ENCODE measurements at places on chromosomes 16 and 17. TPM values are rescaled to one million over a fixed set of nuclear protein-coding genes. Genes with fewer than 3 reads are reported as not detected.

- no peak overlapping the region for H3K4me3 ChIP-seq
- H3K27ac ChIP-seq: no peak overlapping the region
- H3K36me3 ChIP-seq: no peaks in the 10 kb centered on the region
- no peaks in the 10 kb centered on the region for H3K4me1 ChIP-seq
Measured at GRCh38 chr16:88318521-88318920, 64.2 kb upstream of the ZNF469 start.

DNA sequence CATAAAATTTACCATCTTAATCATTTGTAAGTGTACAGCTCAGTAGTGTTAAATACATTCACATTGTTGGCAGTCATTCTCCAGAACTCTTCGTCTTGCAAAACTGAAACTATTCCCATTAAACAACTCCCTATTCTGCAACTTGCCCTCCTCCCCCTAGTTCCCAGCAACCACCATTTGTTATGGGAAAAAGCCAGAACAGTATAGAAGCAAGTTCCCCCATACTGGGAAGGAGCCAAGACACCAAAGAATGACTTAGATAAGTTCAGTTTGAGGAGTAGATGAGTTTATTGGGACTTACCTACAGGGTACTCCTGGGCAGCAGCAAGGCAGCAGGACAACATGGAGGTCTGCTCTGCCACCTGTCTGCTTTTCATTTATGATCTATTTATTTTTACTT, 39.3 kb upstream of the TEKT1 start:
- no peaks in the 10 kb centered on the region for H3K4me1 ChIP-seq
- H3K27ac ChIP-seq: no peak overlapping the region
- H3K4me3 ChIP-seq: no peak overlapping the region
- H3K36me3 ChIP-seq: no peaks in the 10 kb centered on the region
- no peak for DNase-seq

DNA sequence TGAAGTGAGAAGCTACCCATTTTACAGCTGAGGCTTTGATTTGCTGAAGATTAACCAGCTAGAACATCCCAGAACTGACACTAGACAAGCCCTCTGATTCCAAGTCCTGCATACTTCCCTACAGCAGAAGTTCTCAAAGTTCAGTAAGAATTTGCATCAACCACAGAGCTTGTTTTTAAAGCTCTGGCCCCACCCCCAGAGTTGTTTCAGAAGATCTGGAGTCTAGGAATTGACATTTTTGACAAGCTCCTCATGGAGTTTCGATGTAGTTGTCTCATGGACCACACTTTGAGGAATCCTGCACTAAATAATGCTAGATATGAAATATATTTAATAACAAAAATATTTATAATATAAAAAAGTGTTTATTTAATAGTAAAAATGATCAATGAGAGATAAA, 120.3 kb upstream of the ADAMTS18 start:
- no peaks in the 10 kb centered on the region for H3K27me3 ChIP-seq
- no peaks in the 10 kb centered on the region for H3K4me1 ChIP-seq
- no peak for DNase-seq
- H3K36me3 ChIP-seq: no peaks in the 10 kb centered on the region
- no peak overlapping the region for H3K4me3 ChIP-seq

- no peaks in the 10 kb centered on the region for H3K27me3 ChIP-seq
- no peak overlapping the region for H3K27ac ChIP-seq
- no peak for DNase-seq
- no peak overlapping the region for H3K4me3 ChIP-seq
- H3K4me1 ChIP-seq: no peaks in the 10 kb centered on the region
Measured at GRCh38 chr16:72590151-72590937, 418.4 kb upstream of the PMFBP1 start.

- no peak for DNase-seq
- no peak overlapping the region for H3K27ac ChIP-seq
- H3K4me1 ChIP-seq: no peaks in the 10 kb centered on the region
- no peaks in the 10 kb centered on the region for H3K36me3 ChIP-seq
- no peak overlapping the region for H3K4me3 ChIP-seq
Measured at GRCh38 chr17:61728297-61728836, 135.0 kb downstream of the BRIP1 start.

TEX19 gene
- not detected for total RNA-seq

- DNase-seq: no peak
- H3K36me3 ChIP-seq: no peaks in the 10 kb centered on the region
- H3K27ac ChIP-seq: peak overlapping the region; percentile 2
- no peak overlapping the region for H3K4me3 ChIP-seq
- H3K27me3 ChIP-seq: no peaks in the 10 kb centered on the region
Measured at GRCh38 chr17:45091778-45092425, 30.8 kb downstream of the NMT1 start.

- no peak overlapping the region for H3K27ac ChIP-seq
- no peak for DNase-seq
- H3K36me3 ChIP-seq: no peaks in the 10 kb centered on the region
- no peak overlapping the region for H3K4me3 ChIP-seq
- no peaks in the 10 kb centered on the region for H3K27me3 ChIP-seq
Measured at GRCh38 chr17:5591966-5592365, 7.7 kb upstream of the NLRP1 start.

GRCh38 chr17:30426292-30426691, 47.6 kb downstream of the CPD start:
- no peak for DNase-seq
- no peaks in the 10 kb centered on the region for H3K4me1 ChIP-seq
- H3K27ac ChIP-seq: no peak overlapping the region
- H3K27me3 ChIP-seq: no peaks in the 10 kb centered on the region

ORMDL3 gene
- total RNA-seq: 44.2 TPM

PLXDC1 gene
- total RNA-seq: 39.1 TPM

NXPH3 gene
- 87.5 TPM for total RNA-seq

DNA sequence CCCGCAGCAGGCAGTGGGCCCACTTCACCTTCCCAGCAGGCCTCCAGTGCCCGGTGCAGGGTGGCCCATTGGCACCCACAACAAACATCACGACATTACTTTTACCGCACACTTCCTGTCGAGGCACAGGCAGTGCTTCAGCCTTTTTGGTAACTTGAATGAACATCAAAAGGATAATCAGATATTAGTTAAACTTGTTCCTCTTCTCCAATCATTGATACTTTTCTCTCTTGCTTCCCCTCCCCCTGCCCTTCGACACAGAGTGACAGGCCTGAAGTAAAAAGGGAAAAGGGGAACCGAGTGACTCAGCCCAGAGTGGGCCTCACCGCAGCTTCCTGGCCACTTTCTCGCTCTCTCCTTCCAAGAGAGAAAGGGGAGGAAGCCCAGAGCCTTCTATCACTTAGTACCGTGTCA, 507.0 kb downstream of the MAF start:
- no peaks in the 10 kb centered on the region for H3K4me1 ChIP-seq
- H3K4me3 ChIP-seq: no peak overlapping the region
- no peaks in the 10 kb centered on the region for H3K27me3 ChIP-seq
- no peaks in the 10 kb centered on the region for H3K36me3 ChIP-seq

TBC1D3K gene
- not detected for total RNA-seq

SRL gene
- 3.2 TPM for total RNA-seq

DNA sequence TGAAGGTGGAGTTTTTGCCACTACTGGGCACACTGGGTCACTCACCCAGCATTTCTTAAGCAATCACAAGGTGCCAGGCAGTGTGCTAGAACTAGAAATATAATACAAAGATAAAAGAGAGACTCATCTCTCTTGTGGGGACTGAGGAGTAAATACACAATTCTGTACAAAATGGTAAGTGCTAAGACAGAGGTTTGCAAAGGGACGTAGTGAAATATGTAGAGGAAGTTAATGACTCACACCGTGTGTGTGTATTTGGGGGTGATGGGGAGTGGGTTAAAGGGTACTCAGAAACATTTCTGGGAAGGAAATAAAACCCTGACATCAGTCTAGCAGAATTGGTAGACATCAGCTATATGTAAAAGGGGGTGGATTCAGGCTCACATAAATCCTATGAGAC, 389.3 kb downstream of the CA10 start:
- no peaks in the 10 kb centered on the region for H3K27me3 ChIP-seq
- H3K27ac ChIP-seq: no peak overlapping the region
- no peak overlapping the region for H3K4me3 ChIP-seq
- no peak for DNase-seq
- H3K4me1 ChIP-seq: no peaks in the 10 kb centered on the region
- no peaks in the 10 kb centered on the region for H3K36me3 ChIP-seq

DNA sequence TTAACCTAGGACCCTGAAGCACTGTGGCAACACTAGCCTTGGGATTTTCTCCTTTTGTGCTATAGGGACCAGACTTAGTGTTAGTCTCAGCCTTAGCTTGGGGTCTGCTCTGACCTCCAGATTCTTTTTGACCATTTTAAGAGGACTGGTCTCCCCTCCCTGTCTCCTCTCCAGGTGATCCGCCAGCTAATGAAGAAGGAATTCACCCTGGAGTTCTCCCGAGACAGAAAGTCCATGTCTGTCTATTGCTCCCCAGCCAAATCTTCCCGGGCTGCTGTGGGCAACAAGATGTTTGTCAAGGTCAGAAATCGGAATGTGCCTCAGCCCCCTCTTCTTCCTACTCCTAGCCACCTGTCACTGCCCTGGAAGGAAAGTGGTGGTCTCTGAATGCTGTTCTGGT, 19.5 kb downstream of the ATP2A1 start:
- DNase-seq: no peak
- H3K36me3 ChIP-seq: no peaks in the 10 kb centered on the region
- no peak overlapping the region for H3K27ac ChIP-seq
- H3K27me3 ChIP-seq: no peaks in the 10 kb centered on the region
- H3K4me1 ChIP-seq: no peaks in the 10 kb centered on the region

DNA sequence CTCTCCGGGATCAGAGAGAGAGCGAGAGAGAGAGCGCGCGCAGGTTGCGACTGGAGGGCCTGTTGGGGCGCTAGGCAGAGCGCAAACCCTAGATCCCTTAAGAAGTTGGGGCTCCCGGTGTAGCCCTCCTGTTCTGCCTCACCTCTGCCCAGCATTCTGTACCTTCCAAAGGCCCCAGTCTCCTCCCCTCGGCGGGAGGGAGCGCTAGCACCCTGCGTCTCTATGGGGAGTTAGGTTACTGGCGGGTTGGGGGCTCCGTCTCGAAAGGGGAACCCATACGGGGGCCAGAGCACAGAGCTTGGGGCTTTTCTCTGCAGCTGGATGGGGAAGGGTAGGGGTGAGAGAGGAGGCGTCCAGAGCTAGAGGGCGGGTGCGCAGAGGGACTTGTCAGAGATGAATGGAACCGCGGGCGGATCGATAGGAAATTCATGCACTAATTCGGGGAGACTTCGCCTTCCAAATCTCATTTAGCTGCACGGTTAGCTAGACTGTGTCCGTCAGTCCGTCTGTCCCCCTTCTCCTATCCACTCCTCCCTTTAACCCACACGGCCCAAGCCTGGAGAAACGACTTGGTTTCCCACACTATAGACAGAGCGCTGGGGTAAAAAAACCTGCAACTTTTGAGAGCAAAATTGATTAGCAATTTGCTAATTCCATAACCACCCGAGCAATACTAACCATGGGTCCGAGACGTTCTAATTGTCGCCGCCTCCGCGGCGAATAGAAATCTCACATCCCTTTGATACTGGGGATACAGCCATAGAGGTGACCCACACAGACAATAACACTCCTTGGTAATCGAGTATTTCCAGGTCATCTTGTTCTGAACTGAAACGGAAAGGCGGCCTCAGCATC, 693 bp upstream of the HOXB4 start:
- no peaks in the 10 kb centered on the region for H3K4me1 ChIP-seq
- peak overlapping the region; percentile 68 for H3K4me3 ChIP-seq
- no peaks in the 10 kb centered on the region for H3K36me3 ChIP-seq
- no peaks in the 10 kb centered on the region for H3K27me3 ChIP-seq
- no peak for DNase-seq
- peak overlapping the region; percentile 47 for H3K27ac ChIP-seq

DNA sequence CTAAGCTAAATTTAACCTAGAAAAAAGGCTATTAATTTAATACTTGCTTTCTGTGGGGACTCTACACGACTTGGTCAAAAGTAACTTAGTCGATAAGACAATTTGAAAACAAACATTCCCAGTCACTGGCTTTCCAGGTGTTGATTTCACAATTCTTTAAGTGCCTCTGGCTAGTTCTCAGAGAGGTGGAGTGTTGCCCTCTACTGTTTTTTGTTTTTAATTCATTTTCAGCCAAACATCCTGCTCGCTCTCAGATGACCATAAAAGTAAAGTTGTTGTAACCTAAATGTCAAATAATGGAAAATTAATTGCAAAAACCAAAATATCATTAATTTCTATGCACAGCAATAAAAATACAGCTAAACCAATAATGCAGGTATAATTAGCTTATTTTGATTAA, 107.1 kb downstream of the MYO1D start:
- no peaks in the 10 kb centered on the region for H3K27me3 ChIP-seq
- no peak overlapping the region for H3K27ac ChIP-seq
- DNase-seq: no peak
- no peak overlapping the region for H3K4me3 ChIP-seq
- no peaks in the 10 kb centered on the region for H3K4me1 ChIP-seq

- no peak overlapping the region for H3K4me3 ChIP-seq
- no peaks in the 10 kb centered on the region for H3K4me1 ChIP-seq
- H3K36me3 ChIP-seq: no peaks in the 10 kb centered on the region
- H3K27me3 ChIP-seq: no peaks in the 10 kb centered on the region
- H3K27ac ChIP-seq: peak overlapping the region; percentile 90
Measured at GRCh38 chr17:40071313-40072039, 8.7 kb downstream of the THRA start.

DNA sequence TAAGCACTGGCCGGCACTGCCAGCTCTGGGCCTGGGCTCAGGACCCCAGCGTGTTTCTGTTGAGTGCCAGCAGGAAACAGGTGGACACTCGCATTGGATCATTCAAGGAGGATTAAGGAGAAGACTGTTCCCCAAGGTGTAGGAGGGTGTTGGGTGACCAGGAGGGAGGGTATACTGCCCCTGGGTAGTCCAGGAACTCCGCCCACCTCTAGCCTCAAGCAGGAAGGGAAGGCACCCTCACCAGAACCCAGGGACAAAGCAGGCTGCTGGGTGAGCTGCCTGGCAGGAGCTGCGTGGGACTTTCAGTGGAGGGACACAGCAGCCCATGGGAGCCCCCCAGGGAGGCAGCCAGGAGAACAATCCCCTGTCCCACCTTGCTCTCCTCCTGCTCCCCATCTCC, 7.7 kb upstream of the RAB37 start:
- H3K4me3 ChIP-seq: no peak overlapping the region
- H3K27me3 ChIP-seq: no peaks in the 10 kb centered on the region
- H3K27ac ChIP-seq: no peak overlapping the region
- no peaks in the 10 kb centered on the region for H3K4me1 ChIP-seq
- no peak for DNase-seq

GRCh38 chr16:79217375-79218011, 383.0 kb downstream of the MAF start:
- H3K27ac ChIP-seq: no peak overlapping the region
- no peak overlapping the region for H3K4me3 ChIP-seq
- H3K36me3 ChIP-seq: no peaks in the 10 kb centered on the region

GRCh38 chr16:64351121-64351520, 770.7 kb downstream of the CDH11 start:
- H3K4me3 ChIP-seq: no peak overlapping the region
- no peaks in the 10 kb centered on the region for H3K4me1 ChIP-seq
- no peak overlapping the region for H3K27ac ChIP-seq
- no peak for DNase-seq

PIMREG gene
- total RNA-seq: not detected

DNA sequence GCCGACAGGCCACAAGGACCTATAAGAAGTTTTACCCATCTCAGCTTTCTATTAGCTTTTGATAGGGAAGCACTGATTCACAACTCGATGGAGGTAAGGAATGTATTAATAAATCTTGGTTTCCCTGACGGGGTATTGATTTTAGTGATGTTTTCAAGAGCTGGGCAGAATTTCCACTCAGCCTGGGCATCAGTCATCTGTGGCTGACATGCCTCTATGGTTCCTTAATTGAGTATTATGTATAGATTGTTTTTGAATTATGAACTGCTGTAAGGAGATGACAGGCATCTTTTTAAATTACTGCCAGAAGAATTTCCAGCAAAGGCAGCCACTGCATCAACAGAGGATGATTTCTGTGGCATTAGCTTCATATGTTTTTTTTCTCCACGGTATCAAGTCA, 128.6 kb downstream of the CPPED1 start:
- no peaks in the 10 kb centered on the region for H3K4me1 ChIP-seq
- no peak for DNase-seq
- H3K27ac ChIP-seq: no peak overlapping the region
- H3K27me3 ChIP-seq: no peaks in the 10 kb centered on the region
